ENCODE measurements at places on chromosomes 13 and 19.

DNA sequence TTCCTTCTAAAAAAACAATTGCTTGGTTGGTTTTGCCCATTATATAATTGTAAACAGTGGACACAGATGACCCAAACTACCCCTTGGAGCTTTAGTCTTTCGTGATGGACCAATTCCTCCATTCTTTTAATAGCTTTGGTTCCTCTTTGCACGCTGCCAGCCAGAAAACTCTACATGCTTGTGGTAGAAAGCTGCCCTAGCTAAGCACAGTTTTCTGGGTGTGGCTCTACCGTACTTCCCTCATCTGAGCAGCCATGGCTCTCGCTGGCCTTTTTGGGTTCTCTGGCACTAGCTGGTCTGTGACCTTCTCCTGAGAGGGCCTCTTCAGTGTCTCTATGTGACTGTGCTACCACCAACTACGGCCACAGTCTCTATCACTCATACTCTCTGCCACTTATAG, 29.9 kb upstream of the CEBPA start:
- DNase-seq, result no peak

DNA sequence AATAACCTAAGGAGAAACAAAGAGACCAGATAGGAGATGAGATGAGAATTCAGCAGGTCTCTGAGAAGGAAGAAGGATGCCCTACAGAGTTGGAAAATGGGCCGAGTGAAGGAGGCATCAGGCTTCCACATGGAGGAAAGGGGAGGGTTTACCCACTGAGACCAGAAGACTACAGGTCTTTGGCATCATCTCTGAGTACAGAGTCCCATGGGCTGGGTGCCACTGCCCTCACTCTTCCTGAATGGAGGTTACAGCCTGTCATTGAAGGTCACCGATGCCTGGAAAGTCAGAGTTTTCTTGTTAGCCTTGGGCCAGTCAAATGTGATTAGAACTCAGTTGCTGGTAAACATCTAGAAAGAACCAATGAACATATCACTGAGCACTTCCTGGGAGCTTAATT, 9.9 kb downstream of the ZNF302 start:
- DNase-seq, result no peak

DNA sequence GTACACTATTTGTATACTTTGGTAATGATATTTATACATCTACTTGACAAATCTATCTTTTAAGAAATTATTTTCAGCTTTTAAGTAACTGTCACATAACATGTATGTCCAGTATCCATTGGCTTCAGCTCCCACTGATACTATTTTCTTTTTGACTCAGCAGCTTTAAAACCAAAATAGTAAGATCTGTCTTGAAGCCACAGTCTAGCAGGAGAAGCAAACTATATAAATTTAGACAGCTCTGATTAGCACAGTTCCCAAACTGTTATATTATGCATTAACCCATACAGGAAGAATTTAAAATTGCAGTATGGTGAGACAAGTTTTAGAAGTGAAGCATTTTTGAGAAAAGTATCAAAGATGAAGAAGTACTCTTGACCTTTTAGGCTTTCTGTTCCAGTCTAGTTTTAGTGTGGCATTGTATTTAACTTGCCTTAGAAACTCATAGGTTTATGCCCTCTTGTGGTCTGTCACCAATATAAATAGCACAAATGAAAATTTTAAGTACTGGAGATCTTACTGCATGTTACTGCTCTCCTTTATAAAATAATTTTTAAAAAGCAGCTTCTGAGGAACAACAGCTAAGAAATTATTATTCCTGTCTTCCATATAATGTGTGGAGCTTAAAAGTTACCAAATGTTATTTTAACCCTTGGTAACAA, 24.7 kb downstream of the URI1 start:
- DNase-seq, result no peak

DNA sequence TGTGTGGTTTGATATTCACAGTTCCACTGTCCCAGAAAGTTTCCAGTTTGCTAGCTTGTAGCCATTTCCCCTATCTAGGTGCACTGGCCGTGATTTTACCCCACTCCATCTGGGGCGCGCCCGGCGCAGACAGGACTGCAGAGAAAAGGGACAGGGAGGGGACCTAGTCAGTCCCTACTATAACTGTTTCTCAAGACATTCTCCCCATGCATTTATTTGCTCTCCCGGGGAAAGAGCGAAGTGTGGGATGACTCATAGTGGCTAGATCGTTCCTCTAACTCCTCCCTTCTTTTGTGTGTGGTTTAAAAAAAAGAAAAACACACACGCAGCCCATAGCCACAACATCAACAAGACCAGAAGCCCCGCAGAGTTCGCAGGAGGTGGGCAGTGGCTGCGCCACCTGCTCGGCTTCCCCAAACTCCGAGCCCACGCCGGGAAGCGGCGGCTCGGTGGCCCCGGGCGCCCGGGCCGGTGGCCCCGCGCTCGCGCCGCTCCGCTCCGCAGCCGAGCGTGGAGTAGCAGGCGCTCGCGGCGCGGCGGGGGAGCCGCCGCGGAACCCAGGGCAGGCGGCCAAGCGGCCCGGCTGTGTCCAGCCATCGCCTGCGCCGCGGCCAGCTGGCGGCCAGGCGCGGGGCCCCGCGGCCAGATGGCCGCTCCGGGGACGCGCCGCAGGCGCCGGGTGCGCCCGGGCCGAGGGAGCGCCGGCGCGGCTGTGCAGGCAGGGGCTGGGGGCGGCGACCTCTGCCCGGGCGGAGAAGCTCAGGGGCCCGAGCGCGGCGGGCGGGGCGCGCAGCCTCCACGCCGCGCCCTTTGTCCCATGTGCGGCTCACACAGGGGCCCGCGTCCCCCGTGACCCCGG, 653 bp downstream of the TMTC4 start:
- peak; percentile 21 for DNase-seq

DNA sequence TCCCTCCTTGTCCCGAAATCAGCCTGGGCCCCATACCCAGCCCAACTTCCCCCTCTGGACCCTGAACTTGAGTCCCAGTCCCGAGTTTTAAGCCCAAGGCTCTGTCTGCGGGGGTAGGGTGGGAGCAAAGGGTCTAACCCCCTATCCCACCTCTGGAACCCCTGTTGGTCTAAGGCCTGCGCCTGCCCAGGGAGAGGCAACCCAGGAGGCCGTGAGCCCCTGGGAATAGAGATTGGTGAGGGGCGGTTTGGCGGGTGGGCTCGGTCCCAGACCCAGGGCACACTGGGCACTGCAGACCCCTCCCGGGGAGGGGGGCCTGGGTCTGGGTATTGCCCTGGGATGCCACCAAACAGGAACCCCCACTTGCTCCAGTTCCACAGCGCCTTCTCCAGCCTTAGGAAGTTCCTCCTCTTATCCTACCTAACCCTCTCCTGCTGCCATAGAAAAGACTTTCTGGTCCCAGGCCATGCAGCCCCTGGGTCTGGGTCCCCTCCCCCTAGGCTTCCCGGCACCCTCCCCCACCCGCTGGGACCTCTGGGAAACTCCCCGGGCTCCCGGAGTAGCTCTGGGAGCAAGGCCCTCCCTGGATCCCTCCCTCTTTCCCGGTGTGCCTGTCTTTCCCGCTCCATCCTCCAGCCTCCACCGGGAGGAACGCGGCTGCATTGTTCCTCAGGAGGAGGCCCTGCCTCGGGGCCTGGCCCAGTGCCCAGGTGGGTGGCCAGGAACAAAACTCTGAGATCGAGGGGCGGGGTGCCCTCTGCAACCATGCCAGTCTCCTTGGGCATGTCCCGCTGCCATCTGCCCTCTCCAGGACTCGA, 33.6 kb upstream of the NANOS3 start:
- DNase-seq, result no peak

DNA sequence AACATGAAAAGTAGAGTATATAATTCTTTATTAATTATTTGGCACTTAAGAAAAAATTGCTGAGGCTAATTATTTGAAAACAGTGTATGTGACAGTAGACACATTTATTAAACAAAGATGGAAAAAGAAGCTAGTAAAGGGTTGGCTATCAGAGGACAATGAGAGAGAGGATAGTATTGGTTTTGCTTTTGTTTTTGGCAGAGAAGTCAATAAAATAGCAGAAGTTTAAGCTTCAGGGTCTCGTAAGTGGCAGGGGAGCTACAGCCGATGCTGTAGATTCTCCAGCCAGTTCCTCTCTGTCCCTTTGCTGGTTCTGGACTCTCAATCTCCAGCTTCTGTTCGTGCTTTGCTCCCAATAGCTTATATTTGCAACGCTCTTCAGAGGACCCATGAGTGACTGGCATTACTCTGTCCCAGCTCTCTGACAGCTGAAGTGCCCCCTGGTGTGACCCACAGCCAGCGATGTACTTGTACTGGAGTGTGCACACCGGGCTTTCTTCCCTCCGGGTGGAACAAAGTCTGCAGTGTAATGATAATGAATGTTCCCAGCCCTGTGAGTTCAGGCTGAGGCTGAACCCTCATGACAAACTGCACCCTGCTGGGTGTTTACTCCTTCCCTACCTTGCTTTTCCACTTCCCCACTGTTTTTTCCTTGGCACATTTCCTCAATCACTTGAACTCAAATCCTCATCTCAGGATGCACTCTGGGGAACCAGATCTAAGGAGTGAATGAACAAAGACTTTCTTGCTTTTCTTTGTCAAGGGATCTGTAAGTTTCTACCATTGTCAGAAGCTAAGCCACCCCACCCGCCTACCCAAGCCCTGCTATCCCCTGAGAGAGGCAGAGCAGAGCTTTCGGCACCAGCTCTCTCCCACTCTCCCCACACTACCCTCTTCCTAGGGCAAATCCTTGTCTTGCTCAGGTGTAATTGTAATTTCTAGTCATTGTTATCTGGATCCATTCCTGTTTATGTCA, 254.8 kb downstream of the LHFPL6 start:
- DNase-seq, result no peak

DNA sequence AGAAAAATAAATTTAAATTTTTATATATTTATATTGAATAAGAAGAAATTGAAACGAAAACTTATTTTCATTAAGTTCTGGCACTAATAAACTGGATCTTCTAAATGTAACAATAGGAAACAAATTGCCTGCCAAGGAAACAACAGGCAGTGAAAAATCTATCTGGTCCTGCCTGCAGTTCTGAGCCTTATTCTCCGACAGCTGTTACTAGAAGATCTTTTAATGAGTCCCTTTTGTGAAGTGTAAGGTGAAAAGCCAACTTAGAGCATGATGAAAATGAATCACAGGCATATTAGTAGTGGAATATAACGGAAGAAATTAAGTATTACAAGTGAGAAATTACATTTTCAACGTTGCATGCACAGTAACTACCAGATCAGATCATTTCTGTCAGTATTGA, 1002.7 kb upstream of the PCDH20 start:
- no peak for DNase-seq

- DNase-seq, result no peak
Measured at GRCh38 chr19:18633321-18633720, 3.5 kb upstream of the KLHL26 start.

- peak; percentile 50 for DNase-seq
Measured at GRCh38 chr19:45607071-45608029, 5.3 kb upstream of the GPR4 start.

- DNase-seq, result no peak
Measured at GRCh38 chr19:39998501-39998900, 1.6 kb downstream of the ZNF546 start.

Data from stimulated activated CD4-positive, alpha-beta T cell treated with anti-CD3 and anti-CD28 coated beads, Interleukin-12 subunit alpha, Interleukin-12 subunit beta, amount 100 ng/mL, for 24 hours (primary cell).